ENCODE measurements at places on chromosomes 1 and 21.

DNA sequence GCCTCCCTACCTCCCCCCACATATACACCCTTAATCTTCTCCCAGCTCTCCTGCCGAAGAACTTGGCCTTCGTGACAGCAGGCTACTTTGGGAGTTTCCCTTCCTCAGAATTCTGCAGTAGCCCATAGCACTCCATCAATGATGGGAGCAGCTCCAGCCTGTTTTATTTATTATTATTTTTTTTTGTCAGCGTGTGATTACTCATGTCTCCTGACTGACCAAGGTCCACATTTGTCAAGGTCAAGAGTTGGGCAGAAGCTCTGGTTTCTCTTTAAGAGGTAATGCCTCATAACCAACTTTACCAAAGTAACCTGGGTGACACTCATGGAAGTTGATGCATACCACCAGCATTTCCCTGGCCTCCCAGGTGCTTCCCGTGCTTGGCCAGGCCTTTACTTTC, 125.4 kb downstream of the ZZZ3 start:
- DNase-seq: no peak

- no peak for DNase-seq
Measured at GRCh38 chr1:154773551-154773950, 96.5 kb downstream of the KCNN3 start.

DNA sequence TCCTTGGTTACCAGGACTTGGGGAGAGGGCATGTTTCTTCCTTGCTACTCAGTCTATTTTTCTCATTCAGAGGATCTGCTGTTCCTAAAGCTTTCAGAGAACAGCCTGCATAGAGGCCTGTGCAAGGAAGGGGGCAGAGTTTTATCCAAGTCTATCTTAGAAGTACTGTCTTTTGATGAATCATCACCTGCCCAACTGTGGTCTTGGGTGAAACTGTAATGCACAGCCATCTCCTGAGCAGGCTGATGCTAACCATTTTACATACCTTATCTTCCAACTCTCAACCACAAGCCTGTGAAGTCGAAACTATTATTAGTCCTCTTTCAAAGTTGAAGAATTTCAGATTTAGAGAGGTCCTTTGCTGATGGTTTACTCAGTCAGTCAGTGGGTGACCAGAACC, 368.0 kb downstream of the HHAT start:
- no peak for DNase-seq

DNA sequence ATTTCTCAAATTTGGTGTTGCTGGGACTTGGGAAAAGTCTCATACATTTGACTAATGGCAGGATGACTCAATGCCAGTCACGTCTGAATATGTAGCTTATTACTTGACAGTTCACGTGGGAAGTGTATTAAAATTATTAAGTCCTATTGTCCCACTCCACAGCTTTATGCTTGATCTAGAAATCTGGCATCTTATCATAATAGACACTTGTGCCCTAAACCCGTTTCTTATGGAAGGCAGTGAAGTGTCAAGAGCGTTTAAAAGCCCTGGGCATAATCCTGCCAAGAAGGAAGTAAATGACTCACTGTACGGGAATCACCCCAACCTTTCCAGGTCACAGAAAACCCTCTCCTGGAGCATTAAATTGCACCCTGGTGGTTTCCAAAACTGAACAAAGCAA, 207.4 kb downstream of the APP start:
- DNase-seq: no peak

DNA sequence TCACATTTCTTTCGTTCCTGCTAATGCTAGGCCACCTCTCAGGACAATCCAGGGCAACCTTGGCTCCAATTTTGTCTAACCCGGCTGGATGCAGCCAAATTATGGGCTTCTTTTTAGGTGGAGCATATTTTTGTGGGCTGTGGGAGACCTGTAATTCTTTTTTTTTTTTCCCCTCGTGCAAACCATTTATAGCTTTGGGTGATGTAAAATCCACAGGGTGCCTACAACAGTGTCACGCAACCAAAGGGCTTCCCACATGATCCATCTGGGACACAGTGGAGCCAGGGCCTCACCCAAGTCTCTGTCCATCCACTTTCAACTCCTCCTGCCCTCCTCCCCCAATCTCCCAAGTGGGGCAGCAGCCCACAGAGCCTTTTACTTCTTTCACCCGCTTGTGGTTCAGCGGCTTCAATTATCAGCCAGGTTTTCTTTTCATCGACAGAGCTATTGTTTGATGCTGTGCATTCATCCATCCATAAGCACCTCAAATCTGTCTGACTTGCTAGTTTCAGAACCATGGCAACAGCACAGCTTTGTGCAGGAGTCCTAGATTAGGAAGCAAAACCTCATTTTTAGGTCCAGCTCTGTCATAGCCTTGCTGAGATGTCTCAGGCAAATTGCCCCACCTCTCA, 10.0 kb upstream of the OVAAL start:
- no peak for DNase-seq

GRCh38 chr1:229047161-229047839, 223.6 kb upstream of the RAB4A start:
- DNase-seq: no peak

DNA sequence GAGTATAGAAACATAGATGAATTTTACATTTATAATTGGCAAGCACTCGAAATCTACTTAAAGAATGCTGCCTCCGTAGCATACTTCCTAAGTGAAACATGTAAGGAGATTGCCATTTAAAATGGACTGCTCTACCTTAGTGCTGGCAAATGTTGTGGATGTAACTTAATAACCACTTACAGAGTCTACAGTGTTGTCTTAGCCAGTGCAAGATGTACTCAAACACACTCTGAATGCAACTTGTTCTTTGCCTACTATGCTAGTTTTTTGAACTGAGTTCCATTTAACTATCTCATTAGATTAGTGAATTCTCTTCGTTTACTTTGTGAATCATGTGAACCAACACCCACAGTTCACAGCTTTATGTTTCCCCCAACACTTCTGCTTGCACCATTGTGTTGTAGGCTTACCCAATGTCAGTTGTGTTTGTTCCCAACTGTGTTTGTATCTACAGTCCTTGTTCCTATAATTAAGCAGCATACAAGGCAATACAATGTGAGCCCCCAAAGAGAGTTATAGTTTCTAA, 345.5 kb upstream of the LYPLAL1 start:
- DNase-seq: no peak

GRCh38 chr21:15840406-15840805, 110.6 kb downstream of the USP25 start:
- no peak for DNase-seq

- DNase-seq: no peak
Measured at GRCh38 chr21:22115746-22116145, 1117.5 kb downstream of the NCAM2 start.

DNA sequence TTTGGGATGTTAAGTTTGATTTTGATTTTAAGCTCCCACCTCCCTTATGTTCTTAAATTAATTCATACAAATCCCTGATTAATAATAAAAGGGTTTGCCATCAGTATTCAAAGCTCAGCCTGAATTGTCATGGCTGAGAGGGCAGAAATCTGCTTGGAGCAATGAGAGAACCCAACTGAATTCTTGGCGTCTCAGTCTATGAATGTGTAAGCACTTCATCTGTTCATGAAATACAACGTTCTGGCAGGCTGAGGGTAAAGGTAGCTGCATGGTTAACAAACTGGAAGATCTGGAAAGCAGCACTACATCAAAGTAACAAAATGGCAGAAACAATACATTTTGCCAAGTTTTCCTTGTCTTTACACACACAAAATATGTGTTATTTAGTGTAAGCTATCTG, 95.3 kb downstream of the ACBD6 start:
- DNase-seq: no peak

DNA sequence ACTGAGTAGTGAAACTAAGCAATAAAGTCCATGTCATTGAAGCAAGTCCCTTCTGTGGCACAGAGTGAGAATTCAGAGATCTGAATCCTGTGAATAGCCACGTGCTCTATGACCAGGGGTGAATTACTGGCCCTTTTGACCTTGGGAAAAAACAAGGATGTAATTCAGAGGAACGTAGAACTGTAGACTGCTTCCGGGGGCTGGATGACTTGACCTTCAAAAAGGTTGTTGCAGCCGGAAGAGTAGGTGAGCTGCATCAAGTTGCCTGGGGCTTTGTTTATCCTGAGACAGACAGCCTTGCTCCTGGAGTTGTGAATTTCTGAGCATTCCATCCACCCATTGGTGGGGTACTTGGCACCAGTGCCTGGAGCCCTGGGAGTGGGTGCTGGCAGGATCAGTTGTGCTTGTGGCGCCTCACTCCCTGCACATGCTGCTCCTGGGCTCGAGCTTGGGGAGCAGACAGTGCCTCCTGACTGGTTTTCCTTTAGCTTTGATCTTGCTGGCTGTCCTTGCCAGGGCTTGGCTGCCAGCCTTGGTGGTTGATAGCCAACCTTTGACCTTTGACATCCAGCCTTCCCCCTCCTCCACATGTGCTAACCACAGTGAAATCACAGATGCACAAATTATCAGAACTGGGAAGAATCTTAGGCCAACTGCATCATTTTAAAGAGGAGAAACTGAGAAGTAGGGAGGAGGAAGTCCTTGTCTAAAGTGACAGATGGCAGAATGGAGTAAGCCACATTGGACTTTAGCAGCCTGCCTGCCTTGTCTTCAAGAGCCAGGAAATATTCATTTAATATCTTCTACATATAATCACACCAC, 16.2 kb upstream of the MYOG start:
- DNase-seq: no peak

DNA sequence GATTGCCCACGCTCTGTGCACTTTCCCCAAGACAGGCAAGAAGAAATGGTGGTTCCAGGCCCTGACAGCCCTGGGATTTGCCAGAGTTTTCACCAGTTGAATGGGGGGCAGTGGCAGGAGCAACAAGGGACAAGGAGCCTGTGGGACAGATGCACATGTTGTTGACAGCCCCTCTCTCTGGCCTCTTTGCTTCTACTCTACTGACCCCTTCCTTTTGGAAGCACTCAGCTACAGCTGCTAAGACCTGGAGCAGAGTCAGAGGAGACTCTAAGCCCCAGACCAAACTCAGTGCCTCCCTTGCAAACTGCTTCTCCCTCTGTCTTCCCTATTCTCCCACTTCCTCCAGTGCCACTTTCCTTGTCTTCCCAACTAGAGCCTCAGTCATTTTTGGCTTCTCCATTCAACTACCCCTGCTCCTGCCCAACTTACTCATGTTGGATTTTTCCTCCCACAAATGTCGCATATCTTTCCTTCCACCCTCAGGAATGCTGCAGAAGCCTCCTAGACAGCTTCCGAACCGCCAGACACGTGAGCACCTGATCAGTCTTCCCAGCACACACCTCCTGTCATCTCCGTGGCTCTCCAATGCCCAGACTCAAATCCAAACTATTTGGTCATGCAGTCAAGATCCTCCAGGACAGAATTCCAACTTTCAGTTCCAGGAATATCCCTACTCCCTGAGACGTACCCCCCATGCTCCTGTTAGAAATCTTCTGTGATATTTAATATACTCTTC, 9.1 kb downstream of the INKA2 start:
- DNase-seq: no peak

DNA sequence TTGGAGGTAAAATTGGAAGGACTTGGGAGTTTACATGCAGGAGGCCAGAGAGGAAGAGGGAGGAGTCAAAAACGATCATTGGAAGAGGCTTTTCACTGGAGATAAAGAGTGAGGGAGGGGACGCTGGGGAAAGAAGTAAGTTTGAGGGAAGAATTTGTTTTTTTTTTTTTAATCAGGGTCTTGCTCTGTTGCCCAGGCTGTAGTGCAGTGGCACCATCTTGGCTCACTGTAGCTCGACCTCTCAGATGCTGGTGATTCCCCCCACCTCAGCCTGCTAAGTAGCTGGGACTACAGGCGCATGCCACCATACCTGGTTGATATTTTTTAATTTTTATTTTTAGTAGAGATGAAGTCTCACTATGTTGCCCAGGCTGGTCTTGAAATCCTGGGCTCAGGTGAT, 1.2 kb upstream of the MROH7 start:
- no peak for DNase-seq

DNA sequence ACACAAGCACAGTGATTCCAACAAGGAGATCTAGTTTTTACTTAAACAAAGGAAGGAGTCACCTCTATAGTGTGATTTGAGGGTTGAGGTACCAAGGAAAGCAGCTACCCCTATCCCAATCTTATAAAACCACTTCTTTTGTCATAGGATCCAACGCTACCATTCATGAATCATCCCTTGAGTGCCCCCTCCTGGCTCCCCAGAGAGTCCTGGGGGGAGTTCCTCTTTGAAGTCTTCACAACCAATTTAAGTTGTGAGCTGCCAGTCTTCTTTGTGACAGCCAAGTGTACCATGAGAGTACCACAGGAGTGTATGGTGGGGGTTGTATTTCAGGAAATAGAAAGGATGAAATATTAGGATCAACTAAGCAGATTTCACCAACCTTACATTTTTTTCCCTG, 39.1 kb upstream of the NHLH2 start:
- no peak for DNase-seq

- DNase-seq: no peak
Measured at GRCh38 chr1:215923129-215923824, 356.2 kb downstream of the KCTD3 start.

- no peak for DNase-seq
Measured at GRCh38 chr21:15841856-15842564, 112.2 kb downstream of the USP25 start.

DNA sequence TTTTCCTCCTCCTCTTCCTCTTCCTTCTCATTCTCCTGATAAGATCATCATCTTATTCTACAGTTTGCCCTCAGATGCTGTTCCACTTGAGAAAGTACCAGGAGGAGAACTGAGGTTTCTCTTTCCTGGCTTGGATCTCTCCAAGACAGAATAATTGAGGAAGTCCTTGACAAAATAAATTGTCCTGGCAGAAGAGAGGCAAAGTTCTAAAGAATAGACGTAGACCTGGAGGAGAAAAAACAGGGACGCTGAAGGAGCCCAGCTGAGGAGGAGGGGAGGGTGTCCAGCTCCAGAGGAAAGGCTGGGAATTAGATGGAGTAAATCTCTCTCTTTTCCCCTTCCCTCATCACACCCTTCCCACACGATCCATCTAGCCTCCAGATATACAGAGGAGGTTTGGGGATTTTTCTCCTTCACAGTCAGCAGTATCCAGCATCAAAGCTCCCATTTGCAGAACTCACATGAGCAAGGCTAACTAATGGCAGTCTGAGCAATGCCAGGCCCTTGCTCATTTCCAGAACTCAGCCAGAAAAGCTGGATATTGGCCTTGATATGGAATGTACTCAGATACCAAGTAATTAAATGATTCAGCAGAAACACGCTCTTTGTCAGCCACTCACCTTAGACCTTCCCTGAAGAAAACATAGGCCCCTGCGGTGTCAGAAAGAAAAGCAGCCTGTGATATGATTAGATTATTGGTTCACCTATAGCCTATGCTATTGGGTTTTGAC, 5.1 kb upstream of the GNG12 start:
- no peak for DNase-seq

DNA sequence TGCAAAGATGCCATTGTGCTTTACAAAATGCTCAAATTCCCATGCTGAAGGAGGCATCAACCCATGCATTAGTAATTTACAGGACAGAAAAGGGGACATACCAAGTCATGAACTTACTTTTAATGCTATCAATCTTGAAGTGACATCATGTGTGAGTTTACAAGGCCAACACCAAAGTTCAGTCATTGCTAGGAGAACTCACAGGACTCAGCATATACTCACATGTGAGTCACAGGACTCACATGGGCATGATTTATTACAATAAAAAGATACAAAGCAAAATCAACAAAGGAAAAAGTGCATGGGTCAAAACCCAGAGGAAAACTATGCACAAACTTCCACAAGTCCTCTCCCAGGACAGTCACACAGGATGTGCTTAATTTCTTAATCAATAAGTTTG, 1656.0 kb downstream of the MRPL39 start:
- DNase-seq: no peak
